ENCODE measurements at places on chromosomes 13 and 19.

- DNase-seq = no peak
Observed at GRCh38 chr13:106121173-106121754, 414.2 kb downstream of the EFNB2 start.

DNA sequence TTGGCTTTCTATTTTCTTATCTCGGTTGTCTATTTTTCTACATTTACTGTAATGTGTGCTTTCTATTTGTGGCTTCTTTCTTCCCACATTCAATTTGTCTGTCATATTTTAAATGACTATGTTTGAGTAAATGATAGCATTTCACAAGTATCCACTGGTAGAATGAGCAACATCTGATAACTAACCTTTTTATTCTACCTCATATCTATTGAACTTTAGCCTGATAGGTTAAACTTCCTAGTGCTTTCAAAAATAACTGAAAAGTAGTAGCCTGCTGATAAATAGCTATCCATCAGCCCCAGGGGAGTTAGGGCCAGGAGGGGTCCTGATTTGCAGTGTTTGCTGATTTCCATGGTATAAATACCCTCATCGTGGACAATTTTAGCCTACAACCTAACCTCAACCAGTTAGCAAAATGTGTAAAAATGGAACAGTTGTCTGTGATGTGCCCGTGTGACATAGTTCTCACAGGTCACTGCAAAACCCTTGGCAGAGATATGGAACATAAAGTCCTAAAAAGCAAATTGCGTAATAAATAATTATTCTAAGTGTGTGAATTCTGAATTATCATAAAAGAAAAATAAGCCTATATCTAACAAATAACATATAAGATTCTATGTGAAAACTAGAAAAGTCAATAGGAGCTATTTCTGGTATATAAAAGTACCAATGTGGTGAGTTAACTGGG lies 32.1 kb downstream of the KCTD12 start:
- no peak for DNase-seq

DNA sequence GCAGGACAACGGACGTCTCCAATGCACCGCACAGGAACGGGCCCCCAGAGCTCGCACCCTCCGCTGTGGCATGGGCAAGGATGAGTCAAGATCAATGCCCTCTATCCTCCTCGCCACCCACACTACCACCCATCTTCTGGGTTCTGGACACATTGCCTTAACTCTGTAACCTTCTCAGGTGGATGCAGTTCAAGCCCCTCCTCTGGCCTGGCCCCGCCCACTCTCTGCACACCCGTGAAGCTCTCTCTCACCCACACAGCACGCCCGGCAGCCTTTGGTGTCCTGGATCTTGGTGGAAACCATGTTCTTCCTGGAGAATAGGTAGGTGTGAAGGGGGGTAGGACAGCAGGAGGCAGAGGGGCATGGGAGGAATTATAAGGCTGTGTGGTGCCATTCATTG lies 20.7 kb downstream of the MAP4K1 start:
- no peak for DNase-seq

DNA sequence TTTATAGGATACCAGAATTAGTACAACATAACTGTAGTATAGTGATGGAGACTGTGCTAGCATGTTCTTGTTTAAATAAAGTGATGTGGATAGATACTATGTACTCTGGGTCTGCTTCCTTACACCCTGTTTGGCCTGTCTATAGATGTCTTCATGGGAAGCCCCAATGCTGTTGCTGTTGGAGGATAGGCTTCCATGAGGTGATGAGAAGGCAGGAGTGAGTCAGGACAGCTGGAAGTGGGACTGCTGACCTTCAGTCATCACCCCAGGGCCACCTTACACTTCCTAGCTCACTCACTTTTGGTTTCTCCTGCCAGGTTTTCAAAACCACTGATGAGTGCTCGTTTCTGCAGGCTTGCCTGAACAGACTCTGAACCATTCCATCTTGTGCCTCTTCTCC lies 4.2 kb downstream of the KCTD4 start:
- no peak for DNase-seq

GRCh38 chr13:95228130-95228529 lies 73.1 kb downstream of the ABCC4 start:
- DNase-seq = no peak

DNA sequence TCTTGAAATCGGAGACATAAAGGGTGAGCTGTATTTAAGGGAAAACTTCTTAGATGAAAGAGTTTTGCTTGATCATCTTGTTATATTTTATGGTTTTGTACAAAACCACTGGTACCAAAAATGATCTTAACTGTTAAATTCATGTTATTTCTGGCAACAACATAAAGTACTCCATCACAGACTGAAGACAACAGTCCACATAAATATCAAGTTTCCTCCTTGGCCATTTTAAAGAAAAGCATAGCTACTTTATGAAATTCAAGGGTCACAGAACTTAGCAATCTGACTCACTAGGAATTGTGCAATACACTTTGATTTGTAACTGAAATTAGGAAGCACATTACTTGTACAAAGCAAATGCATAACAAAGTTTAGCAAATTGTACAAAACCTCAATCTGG lies 66.3 kb downstream of the TBC1D4 start:
- no peak for DNase-seq

GRCh38 chr19:4519521-4520277 lies 1.4 kb upstream of the PLIN4 start:
- no peak for DNase-seq

DNA sequence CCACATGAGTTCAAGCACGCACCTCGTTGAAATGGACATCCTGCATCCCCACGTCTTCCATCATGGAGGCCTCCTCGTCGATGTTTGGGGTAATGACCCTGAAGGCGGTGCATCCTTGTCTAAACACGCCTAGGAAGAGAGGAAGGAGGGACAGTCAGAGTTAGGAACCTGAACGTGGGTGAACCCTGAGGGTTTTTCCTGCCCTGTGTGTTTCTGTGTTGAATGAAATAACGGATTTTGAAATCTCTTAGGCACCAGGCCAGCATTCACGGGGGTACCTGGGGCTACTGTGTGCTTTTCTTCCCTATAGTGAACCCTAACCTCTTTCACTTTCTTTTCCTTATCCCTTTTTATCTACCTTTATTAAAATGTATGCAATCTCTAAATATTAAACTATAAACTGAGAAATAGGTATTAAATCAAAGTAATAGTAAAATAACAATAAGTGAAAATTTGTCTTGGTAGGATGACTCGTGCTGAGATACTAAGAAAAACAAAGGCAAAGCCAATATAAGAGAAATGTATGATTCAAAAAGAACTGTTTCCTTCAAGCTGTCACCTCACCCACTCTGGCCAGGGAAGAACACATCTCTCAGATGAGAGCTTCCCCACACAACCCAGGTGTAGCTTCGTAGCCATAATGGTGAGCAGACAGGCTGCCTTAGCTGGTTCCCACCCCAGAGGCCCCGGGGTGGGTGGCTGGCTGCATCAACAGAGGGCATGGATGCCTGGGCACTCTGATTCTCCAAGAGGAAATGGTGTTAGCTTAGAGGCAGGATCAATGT lies 72.1 kb upstream of the SLC15A1 start:
- DNase-seq = no peak

DNA sequence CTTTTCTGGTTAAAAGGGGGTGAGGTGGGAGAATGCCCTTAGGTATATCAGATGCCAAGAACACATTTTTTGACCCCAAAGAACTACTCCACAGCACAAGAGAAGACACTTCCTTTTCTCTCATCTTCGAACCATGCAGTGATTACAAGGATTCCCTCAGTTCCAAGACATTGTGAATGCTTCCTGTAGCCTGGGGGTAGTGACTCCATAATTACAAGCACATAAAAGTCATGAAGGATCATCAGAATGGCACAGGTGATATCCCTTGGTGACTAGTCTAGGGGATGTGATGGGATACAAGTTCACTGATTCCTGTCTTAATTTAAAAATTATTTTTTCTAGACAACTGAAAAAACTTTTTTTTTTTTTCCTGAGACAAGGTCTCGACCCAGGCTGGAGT lies 78.0 kb downstream of the ZC3H13 start:
- no peak for DNase-seq

DNA sequence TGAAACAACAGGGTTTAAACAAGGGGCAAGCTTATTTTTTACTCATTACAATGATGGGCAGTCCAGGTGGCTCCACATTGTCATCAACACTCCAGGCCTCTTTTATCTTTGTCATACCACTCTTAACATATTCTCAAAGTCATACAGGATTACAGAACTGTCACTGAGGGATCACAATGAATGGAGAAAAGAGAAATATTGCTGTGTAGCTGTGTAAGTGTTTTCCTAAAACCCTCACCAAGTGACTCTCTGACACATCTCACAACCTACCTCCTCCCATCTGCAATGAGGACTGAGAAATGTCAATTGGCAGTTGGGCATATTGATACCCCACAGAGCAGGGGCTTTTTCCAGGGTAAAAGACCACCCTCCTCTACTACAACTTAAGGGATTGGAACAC lies 562.1 kb downstream of the TBC1D4 start:
- DNase-seq = no peak

DNA sequence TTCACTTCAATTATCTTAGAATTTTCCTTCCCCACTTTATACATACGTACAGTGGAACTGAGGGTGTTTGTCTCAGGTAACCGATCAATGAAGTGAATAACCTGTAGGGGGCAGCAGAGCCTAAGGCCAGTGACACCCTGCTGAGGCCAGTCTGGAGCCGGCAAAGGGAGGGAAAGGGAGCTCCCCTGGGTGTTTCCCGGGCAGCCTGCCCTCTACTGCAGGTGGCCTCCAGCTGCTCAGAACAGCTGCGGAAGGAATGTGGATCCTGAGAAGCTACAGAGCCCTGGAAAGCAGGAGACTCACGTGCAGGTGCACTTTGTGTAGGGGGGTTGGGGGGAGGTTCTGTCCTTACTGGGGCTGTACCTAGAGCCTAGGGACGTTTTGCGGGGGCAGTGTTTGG lies 832 bp upstream of the ZNF491 start:
- peak; percentile 80 for DNase-seq

GRCh38 chr13:109212650-109213049 lies 573.7 kb downstream of the IRS2 start:
- DNase-seq = no peak

- no peak for DNase-seq
Observed at GRCh38 chr13:98386637-98387036, 190.3 kb downstream of the STK24 start.

DNA sequence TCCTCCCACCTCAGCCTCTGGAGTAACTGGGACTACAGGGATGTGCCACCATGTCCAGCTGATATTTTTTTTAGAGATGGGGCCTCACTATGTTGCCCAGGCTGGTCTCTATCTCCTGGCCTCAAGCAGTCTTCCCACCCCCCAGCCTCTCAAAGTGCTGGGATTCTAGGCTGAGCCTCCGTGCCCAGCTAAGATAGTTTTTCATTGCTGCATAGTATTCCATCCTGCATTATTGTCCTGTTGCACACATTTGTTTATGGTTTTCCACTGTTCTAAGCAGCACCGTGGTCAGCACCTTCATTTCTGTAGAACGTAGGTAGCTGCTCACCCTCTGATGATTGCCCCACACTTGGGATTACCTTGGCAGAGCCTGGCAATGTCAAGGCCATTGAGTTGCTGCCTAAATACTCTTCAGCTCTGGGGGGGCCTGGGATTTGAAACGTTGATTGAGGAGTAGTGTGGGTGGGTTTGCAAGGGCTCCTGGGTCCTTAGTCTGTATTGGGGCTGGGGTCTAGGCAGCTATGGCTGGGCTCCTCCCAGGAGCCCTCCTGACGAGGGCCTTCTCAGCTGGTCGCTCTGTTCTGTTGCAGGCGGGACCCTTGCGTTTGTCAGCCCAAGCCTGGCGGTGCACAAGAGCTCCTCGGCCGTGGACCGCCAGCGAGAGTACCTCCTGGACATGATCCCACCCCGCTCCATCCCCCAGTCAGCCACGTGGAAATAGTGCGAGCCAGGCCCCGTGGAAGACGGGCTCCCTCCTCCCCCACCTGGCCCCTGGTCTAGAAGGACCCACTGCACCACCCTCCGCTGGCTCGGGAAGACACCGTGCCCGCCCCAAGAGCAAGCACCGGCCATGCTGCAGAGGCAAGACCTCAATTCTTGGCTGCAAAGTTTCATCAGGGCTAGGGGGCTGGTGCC lies 10.3 kb downstream of the TSSK6 start:
- peak; percentile 64 for DNase-seq

GRCh38 chr19:50384685-50385535 lies 763 bp downstream of the POLD1 start:
- DNase-seq = no peak

DNA sequence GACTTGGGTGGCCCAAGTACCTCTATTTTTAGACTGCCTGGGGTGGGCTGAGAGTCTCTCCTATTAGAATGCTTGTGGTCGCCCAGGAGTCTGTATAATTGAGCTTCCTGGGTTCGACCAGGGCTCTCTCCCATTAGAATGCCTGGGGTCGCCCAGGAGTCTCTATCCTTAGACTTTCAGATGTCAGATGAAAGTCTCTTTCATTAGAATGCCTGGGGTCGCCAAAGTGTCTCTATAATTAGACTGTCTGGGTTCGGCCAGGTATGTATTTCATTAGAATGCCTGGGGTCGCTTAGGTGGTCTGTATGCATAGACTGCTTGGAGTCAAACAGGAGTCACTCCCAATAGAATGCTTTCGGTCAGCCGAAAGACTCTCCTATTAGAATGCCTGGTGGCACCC lies 1471.7 kb downstream of the UQCRFS1 start:
- peak; percentile 31 for DNase-seq

DNA sequence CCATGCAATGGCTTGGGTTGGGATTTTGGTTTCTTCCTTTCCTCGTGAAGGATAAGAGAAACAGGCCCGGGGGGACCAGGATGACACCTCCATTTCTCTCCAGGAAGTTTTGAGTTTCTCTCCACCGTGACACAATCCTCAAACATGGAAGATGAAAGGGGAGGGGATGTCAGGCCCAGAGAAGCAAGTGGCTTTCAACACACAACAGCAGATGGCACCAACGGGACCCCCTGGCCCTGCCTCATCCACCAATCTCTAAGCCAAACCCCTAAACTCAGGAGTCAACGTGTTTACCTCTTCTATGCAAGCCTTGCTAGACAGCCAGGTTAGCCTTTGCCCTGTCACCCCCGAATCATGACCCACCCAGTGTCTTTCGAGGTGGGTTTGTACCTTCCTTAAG lies 24.1 kb downstream of the SPC24 start:
- no peak for DNase-seq

DNA sequence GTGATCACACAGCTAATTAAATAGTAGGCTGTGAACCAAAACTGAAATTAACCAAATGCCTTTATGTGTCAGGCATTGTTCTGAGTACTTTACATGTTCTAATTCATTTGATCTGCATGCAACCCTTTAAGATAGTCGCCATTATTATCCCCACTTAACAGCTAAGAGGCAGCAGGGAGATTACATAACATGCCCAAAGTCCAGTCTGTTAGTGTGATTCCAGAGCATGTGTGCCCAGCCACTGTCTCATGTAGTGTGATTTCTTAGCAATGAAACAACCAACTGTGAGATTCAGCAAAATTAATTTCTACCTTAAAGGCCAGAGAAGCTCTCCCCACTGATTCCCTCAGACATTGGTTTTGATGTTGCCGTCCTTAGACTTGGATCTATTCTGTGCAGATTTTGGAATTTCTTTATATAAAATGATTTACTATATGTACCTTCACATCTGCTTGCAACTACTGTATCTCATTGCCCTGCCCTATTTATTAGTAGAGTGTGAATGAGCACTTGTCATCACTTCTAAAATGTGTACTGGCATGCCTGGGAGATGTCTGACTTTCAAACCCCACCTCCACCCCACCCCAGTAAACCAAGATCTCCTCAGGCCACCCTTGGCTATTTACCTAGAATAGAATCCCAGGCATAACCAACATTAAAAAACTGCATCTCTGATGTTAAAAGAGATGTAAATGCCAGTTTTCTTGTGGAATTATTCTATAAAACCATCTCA lies 41.2 kb downstream of the POLR1D start:
- DNase-seq = no peak

- no peak for DNase-seq
Observed at GRCh38 chr13:44359983-44360375, 13.6 kb upstream of the SERP2 start.

GRCh38 chr13:112066624-112067004 lies 335 bp upstream of the SOX1 start:
- DNase-seq = no peak

All from coronary artery (tissue), 2 donors.